ENCODE measurements at places on chromosomes 11 and 22.

DNA sequence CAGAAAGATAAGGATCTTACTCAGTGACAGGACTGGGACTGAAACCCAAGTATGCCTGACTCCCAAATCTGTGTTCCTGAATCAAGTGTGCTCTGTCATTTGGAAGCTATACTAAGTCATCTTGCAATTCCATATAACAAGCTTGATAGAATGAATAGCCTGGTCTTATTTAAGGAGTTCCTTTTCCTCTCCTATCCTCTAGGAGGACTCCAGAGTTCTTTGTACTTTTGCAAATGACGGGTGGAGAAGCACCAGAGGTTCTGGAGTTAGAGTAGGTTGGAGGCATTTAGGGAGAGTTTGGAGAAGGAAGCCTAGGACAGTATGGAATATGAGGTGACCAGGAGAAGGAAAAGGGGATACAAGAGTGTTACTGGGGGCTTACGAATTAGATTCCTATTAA, 92.9 kb upstream of the RCN1 start:
- DNase-seq = no peak

DNA sequence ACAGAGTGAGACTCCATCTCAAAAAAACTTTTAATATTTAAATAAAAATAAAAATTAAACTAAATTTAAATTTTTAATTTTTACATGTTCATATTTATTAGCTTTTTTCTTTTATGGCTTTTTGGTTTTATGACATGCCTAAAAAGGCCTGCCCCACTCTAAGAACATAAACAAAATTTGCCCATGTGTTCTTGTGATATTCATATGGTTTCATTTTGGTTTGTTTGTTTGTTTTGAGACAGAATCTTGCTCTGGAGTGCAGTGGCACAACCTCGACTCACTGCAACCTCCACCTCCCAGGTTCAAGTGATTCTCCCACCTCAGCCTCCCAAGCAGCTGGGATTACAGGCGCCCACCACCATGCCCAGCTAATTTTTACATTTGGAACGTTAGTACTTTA, 27.7 kb downstream of the SUSD2 start:
- DNase-seq = no peak

DNA sequence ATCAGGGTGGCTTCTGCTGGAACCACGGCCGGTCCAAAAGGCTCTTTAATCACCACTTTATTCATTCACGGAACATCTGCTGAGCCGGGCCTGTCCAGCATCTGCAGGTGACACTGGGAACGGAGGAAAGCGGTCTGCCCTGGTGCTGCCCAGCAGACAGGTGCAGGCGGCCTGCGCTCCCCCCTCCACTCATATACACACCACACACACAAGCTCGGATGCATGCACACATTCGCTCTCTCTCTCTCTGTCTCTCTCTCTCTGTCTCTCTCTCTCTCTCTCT, 736.9 kb downstream of the BRD1 start:
- no peak for DNase-seq

- DNase-seq = no peak
Measured at GRCh38 chr11:37280200-37280599, 682.2 kb upstream of the RAG2 start.

GRCh38 chr11:87306262-87306851, 268.6 kb downstream of the TMEM135 start:
- no peak for DNase-seq

GRCh38 chr22:47116426-47117341, 354.2 kb downstream of the TBC1D22A start:
- no peak for DNase-seq

DNA sequence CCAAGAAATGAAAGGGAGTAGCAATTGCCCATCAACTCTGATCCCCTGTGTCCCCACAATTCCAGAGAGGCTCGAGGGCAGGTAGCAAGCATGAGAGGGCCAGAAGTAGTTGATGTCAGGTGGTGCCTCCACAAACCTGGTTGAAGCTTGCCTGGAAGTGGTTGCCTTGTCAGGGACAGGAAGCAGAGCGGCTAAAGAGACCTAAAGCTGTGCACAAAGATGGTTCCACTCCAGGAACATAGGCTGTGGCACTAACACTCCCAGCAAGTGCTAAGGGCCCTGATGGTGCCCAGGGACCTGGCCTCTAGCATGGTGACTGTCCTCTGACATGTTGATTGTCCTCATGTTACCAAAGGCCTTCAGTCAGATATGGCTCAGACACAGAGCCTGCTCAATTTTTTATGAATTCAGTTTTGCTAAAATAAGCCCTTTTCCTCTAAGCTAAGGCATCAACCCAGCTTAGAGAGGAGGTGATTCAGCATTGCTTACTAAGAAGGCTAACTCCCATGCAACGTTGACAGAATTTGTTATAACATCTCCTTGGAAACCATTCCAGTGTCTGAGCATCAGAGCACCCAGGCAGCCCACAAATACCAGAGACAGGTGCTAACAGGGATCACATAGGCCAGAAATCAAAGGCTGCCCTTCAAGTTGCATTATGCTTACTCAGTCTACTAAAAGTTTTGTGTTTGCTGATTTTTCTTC, 196.3 kb upstream of the ARHGAP20 start:
- DNase-seq = no peak

GRCh38 chr11:1825785-1826451, 8.9 kb upstream of the SYT8 start:
- DNase-seq = no peak

DNA sequence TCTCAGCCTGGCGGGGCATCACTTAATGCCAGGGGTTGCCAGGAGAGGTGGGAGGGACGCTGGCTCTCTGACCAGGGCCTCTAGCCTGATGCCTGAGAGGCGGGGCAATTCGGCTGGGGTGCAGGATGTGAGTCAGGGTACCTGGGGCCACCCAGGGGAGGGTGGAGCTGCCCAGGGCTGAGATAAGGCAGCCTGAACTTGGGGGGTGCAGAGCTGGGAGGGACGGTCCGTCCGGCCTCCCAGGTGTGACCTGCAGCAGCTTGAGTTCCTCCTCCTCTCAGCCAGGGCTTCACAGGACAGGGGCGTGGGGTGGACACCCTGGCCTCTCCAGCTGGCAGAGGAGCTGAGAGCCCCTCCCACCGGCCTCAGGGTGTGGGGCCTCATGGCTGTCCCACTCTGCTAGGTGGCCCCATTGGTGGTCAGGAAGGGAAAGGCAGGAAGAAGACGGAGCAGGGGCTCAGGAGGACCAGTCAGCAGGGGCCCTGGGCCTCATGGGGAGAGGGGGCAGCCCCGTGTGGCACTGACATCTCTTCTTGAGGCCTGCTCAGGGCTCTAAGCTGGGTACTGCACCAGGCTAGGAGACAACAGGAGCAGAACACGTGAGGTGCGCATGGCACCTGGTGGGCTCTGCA, 942 bp upstream of the RPS6KA4 start:
- DNase-seq = no peak
